ENCODE measurements at places on chromosomes 16 and 17.

DNA sequence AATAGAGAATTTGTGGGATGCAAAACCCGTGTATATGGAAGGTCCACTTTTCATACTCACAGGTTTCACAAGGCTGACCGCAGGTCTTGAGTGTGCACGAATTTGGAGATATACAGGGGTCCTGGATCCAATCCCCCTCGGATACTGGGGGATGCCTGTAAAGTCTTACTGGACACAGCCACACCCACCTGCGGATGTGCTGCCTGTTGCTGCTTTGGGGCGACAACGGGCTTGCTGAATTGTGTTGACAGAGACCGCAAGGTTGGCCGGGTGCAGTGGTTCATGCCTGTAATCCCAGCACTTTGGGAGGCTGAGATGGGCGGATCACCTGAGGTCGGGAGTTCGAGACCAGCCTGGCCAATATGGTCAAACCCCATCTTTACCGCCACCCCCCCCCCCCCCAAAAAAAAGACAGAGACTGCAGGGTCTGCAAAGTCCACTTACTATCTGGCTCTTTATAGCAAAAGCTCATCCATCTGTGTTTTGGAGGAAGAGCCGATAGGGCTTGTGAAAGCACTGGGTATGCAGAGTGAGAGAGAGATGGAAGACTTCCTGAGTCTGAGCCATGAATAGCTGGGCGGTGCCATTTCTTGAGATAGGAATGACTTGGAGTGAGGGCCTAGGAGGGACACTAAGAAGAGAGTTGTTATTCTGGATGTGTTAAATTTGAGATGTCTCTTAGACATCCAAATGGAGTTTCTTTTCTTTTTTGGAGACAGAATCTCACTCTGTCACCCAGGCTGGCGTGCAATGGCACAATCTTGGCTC lies 6.4 kb upstream of the COG1 start:
- no peak for DNase-seq

- no peak for DNase-seq
Observed at GRCh38 chr16:28937222-28937876, 5.6 kb downstream of the CD19 start.

GRCh38 chr16:2507665-2508064 lies 6.1 kb upstream of the ATP6V0C start:
- peak; percentile 60 for DNase-seq

DNA sequence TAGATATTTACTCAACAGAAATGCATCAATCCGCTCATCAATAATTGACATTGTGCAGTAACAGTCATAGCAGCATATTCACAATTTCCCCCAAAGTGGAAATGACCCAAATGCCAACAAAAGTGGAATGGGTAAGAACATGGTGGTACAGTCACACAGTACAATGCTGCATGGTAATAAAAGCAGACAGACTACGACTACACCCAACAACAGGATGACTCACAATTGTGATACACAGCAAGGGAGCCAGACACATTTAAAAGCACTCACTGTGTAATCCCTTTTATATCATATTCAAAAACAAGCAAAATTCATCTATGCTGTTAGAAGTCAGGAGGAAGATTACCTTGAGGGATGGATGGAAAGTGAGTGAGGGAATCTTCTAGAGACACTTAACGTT lies 76.5 kb upstream of the NUDT7 start:
- no peak for DNase-seq

DNA sequence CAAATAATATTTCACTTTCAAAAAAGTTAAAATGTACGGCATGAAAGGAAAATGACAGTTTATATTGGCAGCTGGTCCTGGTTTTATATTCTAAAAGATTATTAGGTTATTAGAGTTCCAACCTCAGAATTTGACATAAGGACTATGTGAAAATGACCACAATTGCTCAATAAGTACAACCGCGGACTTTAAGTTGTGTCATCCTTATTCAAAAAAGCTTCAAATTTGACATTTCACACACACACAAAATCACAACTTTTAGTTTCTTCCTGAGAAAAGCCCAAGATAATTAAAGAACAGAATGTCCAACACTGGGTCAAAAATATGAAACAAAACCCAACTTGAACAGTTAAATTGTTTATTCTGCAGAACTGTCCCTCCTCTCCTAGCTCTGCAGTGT lies 133.2 kb upstream of the AXIN2 start:
- no peak for DNase-seq

GRCh38 chr16:8565498-8565897 lies 24.8 kb downstream of the TMEM114 start:
- no peak for DNase-seq

DNA sequence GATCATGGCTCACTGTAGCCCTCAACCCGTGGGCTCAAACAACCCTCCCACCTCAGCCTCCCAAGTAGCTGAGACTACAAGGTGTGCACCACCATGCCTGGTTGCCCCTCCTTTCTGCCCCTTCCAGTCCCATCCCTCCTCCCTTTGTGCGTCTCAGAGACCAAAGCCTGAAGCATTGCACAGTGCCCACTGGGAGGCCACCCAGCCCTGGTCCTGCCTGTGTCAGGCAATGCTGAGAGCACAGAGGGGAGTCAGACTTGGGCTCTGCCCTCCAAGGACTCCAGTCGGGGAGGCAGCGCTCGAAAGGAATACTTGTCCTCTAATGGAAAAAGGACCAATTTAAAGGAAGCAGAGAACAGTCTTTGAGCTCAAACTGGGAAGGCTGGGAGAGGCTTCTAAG lies 20.4 kb downstream of the RAI1 start:
- no peak for DNase-seq

DNA sequence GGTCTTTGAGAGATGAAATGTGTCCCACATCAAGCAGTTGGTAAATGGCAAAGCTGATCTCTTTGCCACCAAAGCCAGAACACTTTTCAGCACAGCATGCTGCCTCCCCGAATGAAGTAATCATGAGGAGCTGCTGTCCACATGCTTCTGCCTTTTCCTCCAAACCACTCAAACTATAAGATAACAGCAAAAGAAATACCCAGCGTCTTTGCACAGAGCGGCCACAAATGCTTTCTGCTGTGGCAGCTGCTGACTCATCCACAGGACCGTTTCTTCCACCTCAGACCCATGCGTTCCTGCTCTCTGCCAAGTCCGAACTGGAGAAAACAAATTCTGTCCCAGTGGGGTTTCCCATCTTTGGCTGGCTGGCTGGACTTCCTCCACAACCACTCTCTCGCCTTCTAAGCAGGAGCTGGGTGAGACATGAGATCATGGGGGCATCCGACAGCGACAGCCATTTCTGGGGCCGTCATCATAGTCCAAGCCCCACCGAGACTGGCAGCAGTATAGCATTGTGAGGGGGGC lies 27.1 kb downstream of the TBC1D3B start:
- DNase-seq: no peak

DNA sequence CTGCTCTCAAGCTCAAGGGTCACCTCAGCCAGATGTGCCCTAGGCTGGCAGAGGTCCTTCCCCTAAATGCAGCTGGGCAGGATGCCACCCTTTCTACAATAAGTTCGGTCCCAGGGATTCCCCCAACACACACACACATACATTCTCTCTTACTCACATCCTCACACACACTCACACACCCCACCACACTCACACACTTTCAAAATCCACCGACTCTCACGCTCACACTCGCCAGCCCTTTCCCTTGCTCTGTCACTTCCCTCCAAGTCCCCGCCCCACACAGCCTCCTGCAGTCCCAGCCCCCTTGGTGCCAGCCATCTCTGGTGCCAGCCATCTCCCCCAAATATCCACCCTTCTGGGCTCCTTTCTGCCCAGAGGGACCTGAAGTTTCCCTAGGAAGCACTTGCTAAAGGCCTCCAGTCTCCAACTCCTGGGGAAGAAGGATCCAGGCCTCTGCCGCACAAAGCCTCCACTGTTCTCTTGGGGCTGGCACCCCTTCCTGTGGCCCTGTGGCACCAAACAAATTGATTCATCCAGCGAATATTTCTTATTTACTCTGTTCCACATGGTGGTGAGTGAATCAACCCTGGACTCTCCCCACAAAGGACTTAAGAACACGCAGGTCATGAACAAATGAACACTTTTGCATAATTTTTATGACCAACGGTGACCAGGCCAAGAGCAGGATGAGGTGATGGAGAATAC lies 3.8 kb upstream of the USP36 start:
- peak; percentile 43 for DNase-seq

- no peak for DNase-seq
Observed at GRCh38 chr16:24589997-24590396, 50.6 kb downstream of the RBBP6 start.

- DNase-seq: no peak
Observed at GRCh38 chr17:82242977-82243647, 14.3 kb downstream of the SLC16A3 start.

GRCh38 chr16:79603055-79603454 lies 2.5 kb upstream of the MAF start:
- no peak for DNase-seq

DNA sequence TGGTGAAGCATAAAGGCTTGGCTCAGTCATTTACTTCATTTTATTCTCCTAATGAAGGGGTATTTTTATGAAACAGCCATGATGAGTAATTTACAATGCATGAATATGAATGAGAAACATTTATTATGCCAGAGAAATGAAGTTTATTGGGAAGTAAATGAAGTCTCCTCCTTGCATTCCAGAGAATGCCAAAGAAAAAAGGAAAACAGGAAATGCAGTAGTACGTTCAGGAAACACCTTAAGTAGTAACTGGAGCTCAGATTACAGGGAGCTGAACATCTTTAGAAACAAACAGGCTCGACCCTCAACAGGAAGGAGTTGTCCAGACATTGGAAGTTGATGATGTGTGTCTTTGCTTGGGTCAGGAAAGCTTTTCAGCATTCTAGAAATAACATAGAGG lies 4.6 kb downstream of the KRT34 start:
- no peak for DNase-seq

GRCh38 chr17:79946352-79947231 lies 89.1 kb downstream of the TBC1D16 start:
- DNase-seq: peak; percentile 15

DNA sequence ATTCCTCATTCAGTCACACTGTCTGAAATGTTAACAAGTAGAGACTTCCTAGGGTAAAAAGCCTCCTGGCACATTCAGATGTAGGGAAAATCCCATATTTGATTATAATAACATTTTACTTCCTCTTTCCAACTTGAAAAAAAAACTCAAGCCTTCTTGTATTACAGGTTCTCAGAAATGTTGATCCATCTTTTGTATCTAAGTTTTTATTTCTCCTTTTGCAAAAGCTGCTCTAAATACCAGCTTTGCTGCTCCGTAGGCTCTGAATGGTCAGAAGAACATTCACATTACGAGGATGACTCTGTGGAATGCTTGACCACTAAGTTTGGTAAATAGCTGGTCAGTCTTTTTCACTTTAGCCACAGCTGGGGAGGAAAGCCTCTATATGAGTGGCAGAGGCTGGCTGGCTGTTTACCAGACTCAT lies 13.2 kb upstream of the HEATR6 start:
- no peak for DNase-seq

- DNase-seq: no peak
Observed at GRCh38 chr16:1159973-1160772, 7.3 kb downstream of the CACNA1H start.

DNA sequence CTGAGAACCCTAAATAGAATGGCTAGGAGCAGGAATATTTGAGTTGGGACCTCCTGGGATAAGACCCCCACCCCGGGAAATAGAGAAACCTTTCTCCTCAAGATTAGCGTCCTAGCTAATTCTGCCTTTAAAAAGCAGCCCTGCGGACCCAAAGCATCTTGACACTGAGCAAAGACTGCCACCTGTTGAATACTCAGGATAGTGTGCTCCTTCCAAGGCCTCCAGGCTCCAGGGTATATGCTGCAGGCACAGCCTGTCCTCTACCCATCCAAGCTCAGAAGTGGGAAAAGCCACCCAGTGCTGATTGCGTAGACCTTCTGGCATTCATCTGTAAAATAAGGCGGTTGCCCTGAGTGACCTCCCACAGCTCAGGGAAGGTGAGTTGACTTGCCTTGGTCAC lies 456.2 kb upstream of the DYNLRB2 start:
- no peak for DNase-seq

GRCh38 chr17:69175625-69176456 lies 34.1 kb upstream of the ABCA6 start:
- DNase-seq: peak; percentile 42

DNA sequence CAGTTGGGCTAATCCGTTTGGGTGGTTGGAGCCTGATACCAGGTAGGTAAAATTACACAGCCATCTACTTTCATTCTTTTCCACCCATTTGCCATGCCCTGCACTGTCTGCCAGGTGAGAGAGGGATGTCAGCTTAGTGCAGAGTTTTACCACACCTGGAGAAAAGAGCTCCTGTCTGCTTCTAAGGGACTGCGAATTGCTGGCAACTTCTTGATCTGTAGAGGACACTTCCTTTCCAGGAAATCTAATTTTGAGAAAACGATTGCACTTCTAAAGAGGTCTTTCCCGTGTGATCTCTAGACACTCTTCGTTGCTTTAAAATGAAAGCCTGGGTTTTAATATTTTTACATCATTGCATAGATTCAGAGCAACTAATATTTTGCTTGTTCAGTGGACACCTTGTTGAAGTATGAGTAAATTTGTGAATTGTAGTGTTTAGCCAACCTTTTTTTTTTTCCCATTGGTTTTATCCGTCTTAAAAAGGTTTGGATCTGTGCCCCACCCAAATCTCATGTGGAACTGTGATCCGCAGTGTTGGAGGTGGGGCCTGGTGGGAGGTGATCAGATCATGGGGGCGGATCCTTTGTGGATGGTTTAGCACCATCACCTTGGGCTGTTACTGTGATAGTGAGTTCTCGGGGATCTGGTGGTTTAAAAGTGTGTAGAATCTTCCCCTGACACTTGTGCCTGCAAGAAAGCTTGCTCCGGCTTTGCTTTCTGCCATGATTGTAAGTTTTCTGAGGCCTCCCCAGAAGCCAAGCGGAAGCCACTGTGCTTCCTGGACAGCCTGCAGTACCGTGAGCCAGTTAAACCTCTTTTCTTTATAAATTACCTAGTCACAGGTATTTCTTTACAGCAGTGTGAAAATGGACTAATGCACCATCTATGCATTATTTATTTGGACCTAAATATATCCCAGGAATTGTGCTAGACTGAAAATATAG lies 104.6 kb downstream of the PRKCA start:
- peak; percentile 24 for DNase-seq

GRCh38 chr17:53278466-53278865 lies 544.3 kb upstream of the KIF2B start:
- no peak for DNase-seq

GRCh38 chr17:8387914-8388651 lies 5.1 kb upstream of the RPL26 start:
- DNase-seq: peak; percentile 40

- no peak for DNase-seq
Observed at GRCh38 chr17:29789196-29790170, 140.5 kb downstream of the SSH2 start.

DNA sequence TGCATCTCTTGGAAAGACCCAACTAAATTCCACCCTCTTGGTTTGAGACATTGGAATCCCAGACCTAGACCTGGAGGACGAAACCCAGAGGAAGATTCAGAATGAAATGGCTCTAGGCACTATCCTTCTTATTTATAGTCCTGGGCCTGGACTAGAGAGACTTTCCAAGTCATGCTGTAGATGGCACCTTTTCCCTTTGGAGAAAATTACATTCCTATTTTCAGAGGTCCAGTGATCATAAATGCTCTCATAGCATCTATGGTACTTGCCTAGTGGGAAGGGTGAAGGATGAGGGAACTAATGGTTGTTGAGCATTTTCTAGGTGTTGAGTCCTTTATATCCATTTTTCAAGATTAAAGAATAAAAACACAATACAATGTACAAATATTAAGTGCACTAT lies 37.1 kb downstream of the SPACA3 start:
- DNase-seq: no peak
